Dermis blood vessel endothelial cell (primary cell): ENCODE measurements at places on chromosomes 4 and X. TPM values are rescaled to one million over a fixed set of nuclear protein-coding genes. Genes with fewer than 3 reads are reported as not detected.

GRCh38 chrX:132413459-132413858 is 75.4 kb downstream of the MBNL3 start:
- DNase-seq, result no peak

GRCh38 chr4:132605551-132605950 is 543.5 kb upstream of the PCDH10 start:
- no peak for DNase-seq

- peak; percentile 45 for DNase-seq
These were observed 69.8 kb downstream of the BMPR1B start for GRCh38 chr4:94827481-94828110.

GRCh38 chrX:7146703-7147412 is 654 bp upstream of the STS start:
- no peak for DNase-seq

- no peak for DNase-seq
These were observed 72.3 kb downstream of the PAK3 start for GRCh38 chrX:111168314-111168713.

GRCh38 chrX:72125331-72126047 is 6.2 kb downstream of the RTL5 start:
- no peak for DNase-seq

DNA sequence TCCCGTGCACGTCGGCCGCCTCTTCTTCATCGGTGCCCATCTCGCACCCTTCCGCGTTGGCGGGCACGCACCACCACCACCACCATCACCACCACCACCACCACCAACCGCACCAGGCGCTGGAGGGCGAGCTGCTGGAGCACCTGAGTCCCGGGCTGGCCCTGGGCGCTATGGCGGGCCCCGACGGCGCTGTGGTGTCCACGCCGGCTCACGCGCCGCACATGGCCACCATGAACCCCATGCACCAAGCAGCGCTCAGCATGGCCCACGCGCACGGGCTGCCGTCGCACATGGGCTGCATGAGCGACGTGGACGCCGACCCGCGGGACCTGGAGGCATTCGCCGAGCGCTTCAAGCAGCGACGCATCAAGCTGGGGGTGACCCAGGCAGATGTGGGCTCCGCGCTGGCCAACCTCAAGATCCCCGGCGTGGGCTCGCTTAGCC is 1.4 kb downstream of the POU4F2 start:
- no peak for DNase-seq

- no peak for DNase-seq
These were observed 15.3 kb upstream of the TASL start for GRCh38 chrX:30592831-30593230.

GRCh38 chr4:71732706-71733105 is 51.2 kb downstream of the GC start:
- peak; percentile 4 for DNase-seq

DNA sequence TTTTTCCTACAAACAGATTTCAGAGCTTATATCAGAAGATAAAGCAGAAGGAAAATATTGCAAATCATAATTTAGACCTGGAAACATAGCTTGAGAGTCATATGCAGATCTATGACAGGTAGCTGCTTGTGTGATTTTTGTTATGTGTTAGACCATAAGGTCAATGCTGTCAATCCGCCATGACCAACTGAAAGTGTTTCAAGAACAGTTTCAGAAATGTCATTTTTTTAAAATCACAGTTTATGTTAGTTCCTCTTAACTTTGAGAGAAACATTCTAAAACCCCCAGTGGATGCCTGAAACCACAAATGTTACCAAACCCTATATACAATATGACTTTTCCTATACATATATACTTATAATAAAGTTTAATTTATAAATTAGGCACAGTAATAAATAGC is 391.3 kb upstream of the FAM241A start:
- DNase-seq, result no peak

- no peak for DNase-seq
These were observed 19.7 kb downstream of the OCRL start for GRCh38 chrX:129559783-129560182.

DNA sequence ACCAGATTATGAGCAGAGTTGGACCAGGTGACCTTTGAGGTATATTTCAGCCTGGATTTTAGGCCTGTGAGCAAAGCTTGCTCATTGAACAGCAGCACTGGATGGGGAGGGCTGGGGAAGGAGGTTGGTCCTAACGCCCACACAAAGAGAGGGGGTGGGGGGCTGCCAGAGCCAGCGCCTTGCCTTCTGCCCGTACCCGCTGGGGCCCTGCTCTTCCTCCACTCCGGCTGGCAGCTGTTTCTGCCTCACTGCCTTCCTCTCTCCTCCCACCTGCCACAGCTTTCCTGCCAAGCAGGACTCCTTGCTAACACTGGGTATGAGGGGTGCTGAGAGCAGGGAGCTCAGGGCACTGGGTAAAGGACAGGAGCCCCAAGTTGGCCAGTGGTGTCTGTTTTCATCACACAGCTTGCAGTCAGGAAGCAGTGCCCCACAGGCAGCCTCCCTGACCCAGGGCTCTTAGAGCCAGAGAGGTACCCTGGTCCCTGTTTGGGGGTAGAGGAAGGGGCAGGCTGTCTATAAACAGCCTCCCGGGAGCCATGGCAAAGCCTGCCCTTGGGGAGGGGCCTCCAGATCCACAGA is 6.1 kb downstream of the NALF2 start:
- no peak for DNase-seq

DNA sequence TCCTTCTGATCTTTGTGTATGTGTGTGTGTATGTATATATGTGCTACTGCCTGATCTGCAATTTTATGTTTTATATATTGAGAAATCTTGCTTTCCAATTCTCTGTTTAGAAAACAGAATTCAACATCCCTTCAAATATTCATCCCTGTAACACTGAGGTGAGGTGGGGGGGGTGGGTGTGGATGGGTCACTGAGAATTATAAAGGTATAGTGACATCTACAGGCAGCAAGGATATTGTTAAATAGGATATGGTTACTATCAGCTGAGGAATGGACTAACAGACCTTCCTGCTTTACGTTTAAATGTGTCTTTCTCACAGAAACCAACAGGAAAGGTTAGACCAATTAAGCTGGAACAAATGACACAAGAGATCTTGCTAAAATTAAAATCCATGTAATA is 19.0 kb upstream of the MAGEB2 start:
- DNase-seq, result peak; percentile 6

DNA sequence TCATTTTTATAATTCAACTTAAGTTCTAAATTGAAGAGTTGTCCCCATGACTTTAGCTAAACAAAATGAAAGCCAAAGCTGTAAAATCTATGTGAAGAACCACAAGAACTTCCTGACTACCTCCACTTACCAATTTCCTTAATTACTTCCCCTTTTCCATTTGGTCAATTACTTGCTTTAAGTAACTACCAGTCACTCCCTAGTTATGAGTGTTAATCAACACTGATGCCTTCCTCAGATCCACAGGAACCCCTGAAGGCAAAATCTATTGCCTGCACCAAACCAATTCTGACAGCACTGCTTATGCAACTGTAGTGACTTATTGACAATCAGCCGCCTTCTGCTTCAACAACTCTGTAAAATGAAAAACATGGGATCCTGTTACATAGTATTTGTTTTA is 10.5 kb downstream of the RBMX start:
- DNase-seq, result no peak

Gene UGT2B11
- not detected in 2 replicates for total RNA-seq

Gene AFM
- not detected in 2 replicates for total RNA-seq

Gene FAM9B
- not detected in 2 replicates for total RNA-seq

Gene UGT2B7
- 0.09 and 0.34 TPM in 2 replicates for total RNA-seq

Gene IL3RA
- total RNA-seq, result 23.6 and 64.7 TPM in 2 replicates

Gene AMOT
- total RNA-seq, result 2.0 and 7.1 TPM in 2 replicates

Gene PNMA6A
- total RNA-seq, result 0.34 and 0.74 TPM in 2 replicates

Gene CFP
- total RNA-seq, result 0.19 and 0.85 TPM in 2 replicates
